ENCODE measurements at places on chromosomes 5 and 9. TPM values are rescaled to one million over a fixed set of nuclear protein-coding genes. Genes with fewer than 3 reads are reported as not detected.
A peak's percentile ranks its signal among the peaks of the same experiment; 100 is the strongest.

DNA sequence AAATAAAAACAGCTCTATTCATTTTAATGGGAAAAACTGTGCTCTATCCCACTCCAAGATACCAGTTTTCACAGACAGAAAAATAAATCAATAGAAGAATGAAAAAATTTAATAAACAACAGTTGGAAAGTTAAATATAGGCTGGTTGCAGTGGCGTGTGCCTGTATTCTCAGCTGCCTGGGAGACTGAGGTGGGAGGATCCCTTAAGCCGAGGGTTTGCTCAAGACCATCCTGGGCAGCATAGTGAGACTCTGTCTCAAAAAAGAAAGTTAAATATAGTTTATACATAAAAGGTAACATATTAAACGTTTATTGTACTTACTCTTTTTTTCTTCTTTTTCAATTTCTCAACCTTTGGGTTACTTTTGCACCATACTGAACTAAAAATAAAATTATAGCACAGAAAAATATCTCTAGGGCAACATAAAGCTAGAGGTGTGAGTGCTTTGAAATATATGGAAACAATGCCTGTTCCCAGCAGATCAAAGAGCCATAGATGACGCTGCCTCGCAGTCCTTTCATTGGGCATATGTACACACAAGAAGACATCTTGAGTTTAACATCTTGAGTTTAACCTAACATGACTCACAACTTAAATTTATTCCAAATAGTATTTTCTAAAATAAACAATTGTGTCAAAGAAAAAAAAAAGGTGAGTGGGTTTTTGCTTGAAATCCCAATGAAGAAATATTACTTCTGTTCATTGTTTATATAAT is 25.7 kb upstream of the KLF9 start:
- peak; percentile 63 for DNase-seq

DNA sequence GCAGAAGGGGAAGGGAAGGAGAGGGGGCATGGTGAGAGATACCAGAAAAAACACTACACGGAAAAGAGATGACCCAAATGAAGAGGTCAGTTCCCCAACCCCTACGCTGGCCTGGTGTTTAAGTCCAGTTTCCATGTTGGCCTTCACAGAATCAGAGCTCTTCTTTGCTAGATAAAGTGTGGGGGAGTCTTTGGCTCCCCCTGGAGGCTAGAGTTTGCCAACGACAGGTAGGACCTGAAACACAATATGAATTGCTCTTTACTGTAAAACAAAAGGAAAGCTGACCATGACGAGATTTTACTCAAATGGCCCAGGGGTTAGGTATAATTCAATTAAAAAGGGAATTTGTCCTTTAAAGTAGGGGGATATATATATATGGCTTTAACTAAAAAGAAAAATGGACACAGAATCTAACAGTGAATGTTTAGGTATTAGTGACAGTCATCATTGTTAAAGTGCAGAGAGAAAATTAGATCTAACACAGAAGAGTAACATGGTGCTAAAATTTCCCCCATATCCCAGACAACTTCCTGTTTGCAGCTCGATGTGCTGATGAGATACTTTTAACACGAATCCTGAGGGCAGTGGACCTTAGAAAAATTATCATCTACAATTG is 92.0 kb downstream of the SV2C start:
- peak; percentile 42 for DNase-seq

DNA sequence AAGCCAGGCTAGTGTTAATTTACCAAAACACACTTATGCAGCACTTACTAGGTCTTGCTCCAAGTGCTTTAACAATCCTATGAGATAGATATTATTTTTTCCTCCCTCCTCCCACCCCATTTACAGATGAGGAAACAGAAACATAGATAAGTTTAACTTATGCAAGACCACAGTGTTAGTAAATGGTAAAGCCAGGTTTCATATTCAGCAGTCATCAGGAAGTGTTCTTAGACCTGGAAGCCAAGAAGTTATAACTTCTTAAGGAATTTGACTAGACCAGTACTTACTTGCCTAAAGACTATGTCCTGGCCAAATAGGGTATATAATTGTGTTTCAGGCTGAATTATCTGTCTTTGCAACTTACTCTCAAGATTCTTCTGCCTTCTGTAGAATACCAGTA is 15.9 kb downstream of the ABHD17B start:
- peak; percentile 40 for DNase-seq

DNA sequence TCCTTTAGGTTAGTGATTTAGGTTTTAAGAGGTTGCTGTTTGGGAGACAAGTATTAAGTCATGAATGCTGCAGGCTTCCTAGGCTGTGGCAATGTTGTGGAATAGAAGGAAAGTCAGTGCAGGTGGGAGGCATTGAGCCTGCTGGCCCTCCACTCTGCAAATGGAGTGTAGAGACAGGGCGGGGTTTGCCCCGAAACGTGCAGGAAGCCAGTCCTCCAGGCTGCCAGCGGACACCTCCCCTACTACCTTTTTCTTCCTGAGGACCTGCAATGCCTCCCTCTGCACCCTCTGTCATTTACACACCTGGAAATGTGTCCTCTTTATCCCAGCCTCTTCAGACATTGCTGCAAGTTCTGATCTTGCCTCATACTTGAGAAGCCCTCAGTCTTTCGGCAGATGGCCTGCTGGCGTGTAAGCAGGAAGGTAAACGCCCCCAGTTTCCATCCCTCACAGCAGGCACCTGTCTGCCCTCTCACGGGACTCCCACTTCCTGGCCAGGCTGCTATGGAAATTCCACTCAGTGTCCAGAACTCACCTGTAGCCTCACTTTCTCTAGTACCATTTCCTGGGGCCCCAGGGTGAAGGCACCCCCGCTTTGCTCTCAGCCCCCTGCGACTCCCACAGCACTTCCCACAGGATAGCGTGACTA is 81.6 kb upstream of the BOD1 start:
- DNase-seq: no peak

GRCh38 chr9:104553261-104553660 is 15.7 kb upstream of the OR13C8 start:
- no peak for DNase-seq

- DNase-seq: peak; percentile 8
These were observed 136.4 kb downstream of the ZSWIM6 start for GRCh38 chr5:61468483-61468865.

DNA sequence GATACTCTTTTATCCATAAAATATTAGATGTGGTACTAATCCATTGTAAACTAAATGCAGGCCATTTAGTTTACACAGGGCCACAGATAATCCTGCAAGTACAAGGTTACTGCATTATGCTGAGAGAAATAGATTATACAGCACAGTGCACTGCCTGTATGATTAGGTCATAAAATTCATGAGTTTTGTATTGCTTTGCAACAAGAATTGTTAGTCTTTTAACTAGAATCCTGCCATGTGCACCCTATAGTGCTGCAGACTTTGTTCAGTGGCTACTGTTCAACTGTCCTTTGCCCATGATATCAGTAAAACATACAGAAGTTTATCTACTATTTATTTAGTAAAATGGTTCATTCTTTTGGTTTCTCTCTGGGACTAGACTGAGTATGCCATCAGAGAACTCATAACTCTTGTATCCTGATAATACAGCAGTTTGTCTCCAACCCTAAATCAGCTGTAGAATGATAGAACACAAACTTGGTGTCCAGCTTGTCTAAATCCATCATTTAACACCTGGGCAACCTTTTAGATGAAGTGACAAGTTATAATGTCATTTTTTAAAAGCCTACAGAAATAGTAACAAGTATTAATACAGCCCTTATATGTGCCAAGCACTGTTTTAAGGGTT is 291.2 kb downstream of the TMEM167A start:
- no peak for DNase-seq

- DNase-seq: no peak
These were observed 193.6 kb upstream of the ANKRD55 start for GRCh38 chr5:56426693-56427092.

GRCh38 chr5:154031937-154032489 is 6.7 kb downstream of the FAM114A2 start:
- DNase-seq: no peak

DNA sequence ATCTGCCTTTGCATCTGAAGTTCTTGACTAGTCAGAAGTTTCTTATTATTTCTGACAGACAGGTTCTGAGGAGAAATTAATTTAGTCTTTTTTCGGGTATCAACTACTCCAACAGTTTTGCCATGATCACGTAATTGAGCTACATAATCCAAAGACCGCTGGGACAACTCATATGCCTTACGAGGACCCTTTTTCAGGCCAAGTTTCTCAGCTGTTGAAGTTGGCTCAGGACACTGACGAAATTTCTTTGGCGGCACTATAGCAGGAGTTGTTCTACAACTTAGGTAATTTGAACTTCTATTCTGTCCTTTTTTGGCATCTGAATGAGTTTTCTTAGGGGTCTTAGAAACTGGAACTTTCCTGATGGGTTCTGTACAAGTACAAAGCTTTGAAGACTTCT is 27.2 kb downstream of the SETX start:
- no peak for DNase-seq

GRCh38 chr5:36739751-36740221 is 133.4 kb downstream of the SLC1A3 start:
- peak; percentile 74 for DNase-seq

DNA sequence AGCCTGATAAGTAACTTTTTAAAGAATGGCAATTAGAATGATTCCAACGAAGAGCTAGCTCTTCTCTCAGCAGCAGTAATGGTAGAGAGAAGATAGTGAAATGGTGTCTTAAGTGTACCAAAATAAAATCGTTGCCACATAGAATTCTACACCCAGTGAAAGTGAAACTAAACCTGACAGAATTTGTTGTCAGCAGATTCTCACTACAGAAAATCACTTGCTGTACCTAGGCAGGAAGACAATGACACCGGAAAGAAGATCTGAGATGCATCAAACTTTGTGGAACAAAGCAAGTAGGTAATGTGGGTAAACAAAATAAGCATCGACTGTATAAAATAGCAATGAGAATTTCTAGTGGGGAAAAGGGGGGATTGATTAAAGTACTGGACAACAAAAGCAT is 20.7 kb upstream of the EBF1 start:
- peak; percentile 53 for DNase-seq

DNA sequence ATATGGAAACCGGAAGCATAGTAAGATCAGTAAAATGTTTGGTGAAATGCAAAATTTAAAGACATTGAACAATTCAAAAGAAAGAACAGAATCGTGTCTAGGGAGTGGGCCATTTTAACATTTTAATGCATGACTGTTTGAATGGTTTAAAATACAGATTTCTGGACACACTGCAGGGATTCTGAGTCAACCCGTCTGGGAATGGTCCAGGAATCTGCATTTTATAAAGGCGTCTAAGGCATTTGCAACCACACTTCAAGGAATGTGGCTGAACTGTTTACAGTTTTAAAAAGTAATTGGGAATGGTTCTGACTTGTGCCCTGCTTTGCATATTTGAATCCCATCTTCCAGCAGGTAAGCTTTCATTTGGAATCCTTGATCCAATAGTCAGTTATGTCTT is 811.7 kb upstream of the WWC1 start:
- no peak for DNase-seq

GRCh38 chr5:17315710-17316221 is 98.3 kb downstream of the BASP1 start:
- DNase-seq: peak; percentile 92

- peak; percentile 79 for DNase-seq
These were observed 79.8 kb downstream of the RICTOR start for GRCh38 chr5:38994324-38994927.

- DNase-seq: no peak
These were observed 78.4 kb downstream of the TSPAN17 start for GRCh38 chr5:176725521-176726280.

- DNase-seq: no peak
These were observed 672.1 kb upstream of the CHD1 start for GRCh38 chr5:99600952-99601351.

DNA sequence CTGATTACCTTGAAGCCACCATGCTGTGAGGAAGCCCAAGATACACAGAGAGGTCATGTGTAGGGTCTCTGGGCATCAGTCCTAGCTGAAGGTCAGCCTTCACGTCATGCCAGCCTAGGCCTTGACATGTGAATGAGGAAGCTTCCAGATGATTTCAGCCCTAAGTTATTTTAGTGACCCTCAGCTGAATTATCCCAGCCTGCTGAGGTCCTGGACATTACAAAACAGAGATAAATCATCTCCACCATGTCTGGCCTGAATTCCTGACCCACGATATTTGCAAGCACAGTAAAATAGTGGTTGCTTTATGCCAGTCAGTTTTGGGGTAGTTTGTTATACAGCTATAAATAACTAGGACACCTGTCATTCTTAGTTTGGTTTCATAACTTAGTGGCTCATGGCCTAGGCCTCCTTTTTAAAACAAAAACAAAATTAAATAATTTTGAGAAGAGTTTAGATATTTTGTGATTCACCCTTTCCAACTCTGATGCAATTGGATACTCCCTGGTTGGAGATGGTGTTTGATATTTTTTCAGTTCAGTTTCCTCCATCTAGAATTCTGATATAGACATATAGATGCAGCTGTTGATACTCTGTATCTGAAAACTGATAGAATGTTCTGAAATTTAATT is 571.3 kb upstream of the CLINT1 start:
- peak; percentile 36 for DNase-seq

DNA sequence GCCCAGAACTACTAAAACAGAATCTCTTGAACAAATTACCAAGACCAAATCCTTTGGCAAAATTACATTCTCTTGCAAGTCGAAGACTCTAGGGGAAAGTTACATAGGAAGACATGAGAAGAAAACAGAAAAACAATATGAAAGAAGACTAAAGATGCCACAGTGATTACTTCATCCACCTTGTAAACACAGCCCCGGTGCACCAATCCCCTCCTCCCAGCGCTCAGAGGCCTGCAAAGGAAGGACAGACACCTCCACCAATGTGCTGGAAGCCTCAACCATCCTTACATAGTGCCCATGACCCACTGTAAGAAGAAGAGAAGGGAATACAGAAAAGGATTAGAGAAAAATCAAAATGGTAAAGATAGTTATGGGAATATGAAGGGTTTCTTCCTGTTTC is 218.5 kb downstream of the SPOCK1 start:
- no peak for DNase-seq

DNA sequence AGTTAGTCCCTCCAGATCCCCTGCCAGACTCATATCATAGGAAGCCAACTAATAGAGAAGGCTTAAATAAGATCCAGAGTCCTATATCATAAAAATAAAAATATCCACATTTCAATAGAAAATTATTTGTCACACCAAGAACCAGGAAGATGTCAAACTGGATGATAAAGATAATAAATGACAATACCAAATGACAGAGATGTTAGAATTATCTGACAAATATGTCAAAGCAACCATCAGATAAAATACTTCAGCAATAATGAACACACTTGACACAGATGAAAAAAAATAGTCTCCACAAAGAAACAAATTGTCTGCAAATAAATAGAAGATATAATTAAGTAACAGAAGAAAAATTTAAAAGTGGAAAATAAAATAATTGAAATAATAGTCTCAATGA is 300.7 kb upstream of the FTMT start:
- DNase-seq: no peak

- DNase-seq: no peak
These were observed 25.2 kb downstream of the TDRD7 start for GRCh38 chr9:97437051-97437600.

Gene GABRA6
- not detected for total RNA-seq

Gene IL4
- total RNA-seq: not detected

Gene PARP8
- total RNA-seq: 11.3 TPM

Gene C9orf50
- total RNA-seq: not detected

Gene CDC25C
- total RNA-seq: 6.9 TPM

Gene IL13
- not detected for total RNA-seq

Gene PHF24
- not detected for total RNA-seq

Gene GLRA1
- total RNA-seq: not detected

Gene SLC36A2
- not detected for total RNA-seq

Gene HAVCR2
- not detected for total RNA-seq

Gene CDHR2
- total RNA-seq: not detected

Gene JMY
- 9.3 TPM for total RNA-seq

Gene C9
- not detected for total RNA-seq

Gene PCDHA1
- under 0.01 TPM for total RNA-seq
